GM12865 (cell line): ENCODE measurements at places on chromosomes 7 and 10.

DNA sequence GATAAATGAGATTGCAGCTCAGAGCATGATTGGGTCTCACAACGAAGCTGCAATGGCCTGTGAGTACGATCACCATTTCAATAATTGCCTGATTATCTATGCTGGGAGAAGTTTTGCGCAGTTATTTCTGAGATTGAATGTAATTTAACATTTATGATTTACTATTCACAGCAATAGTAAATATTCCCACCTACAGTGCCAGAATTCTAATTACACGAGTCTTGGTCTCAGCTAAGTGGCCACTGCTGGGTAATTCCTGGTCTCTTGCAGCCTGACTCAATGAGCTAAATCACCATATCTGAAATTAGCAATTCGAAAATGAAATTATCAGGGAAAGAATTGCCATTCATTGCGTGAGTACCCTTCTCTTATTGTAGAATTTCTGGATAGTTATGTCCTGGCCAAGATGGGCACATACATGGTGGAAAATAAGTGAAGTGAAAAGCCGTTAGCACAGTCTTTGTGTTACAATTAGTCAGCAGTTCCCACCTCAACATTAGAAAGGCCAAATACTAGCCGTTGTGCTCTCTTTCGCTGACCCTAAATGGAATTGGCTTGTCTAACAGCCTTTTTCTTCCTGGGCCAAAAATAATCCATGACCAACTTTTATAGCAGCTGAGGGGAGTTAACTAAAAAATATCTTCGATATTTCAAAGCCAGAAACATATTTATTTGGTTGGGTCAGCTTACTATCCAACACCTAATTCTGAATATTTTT is 681.0 kb upstream of the C7orf33 start:
- no peak for DNase-seq

- peak; percentile 30 for DNase-seq
Measured at GRCh38 chr7:23184709-23185359, 3.0 kb downstream of the NUP42 start.

GRCh38 chr7:130993671-130994365 is 259.8 kb upstream of the KLF14 start:
- no peak for DNase-seq

- DNase-seq, result no peak
Measured at GRCh38 chr10:12177642-12178041, 18.0 kb downstream of the NUDT5 start.

DNA sequence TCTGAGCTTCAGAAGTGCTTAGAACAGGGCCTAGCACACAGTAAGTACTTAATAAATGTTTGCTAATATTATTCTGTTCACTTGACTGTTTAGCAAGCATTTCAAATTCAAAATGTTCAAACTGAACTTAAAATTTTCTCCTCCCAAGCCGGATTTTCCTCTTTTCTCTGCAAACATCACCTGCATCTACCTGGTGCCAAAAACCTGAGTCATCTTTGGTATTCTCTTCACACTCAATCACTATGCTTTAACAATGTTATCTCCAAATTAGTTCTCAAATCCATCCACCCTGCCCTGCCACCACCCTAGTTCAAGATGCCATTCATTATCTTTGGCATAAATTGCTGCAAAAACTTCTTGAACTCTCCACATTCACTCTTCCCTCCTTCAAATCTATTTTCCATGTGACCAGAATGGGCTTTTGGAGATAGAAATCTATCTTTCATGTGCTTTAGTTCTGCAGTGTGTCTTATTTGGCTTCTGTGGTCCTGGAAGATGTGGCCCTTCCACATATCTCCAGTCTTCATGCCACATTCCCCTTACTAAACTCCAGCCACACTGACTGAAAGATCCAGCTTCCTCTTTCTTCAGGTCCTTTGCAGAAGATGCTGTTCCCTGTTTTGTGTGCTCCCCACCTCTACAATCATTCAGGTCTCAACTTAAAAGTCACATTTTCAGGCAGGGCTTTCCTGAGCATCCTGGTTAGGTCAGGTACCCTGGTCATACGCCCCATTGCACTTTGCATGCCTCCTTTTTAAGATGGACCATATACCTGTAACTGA is 2.0 kb downstream of the GGCT start:
- no peak for DNase-seq
